ENCODE measurements at places on chromosomes 5 and 9. TPM values are rescaled to one million over a fixed set of nuclear protein-coding genes. Genes with fewer than 3 reads are reported as not detected.

The FBP2 gene
- not detected for total RNA-seq

The PCDHA5 gene
- not detected for total RNA-seq

The MAMDC2 gene
- not detected for total RNA-seq

The HSPA4 gene
- total RNA-seq: 244 TPM

The FRMD3 gene
- 0.68 TPM for total RNA-seq

The FOXD4 gene
- total RNA-seq: 0.22 TPM

The ADRA1B gene
- not detected for total RNA-seq

The DNLZ gene
- total RNA-seq: 40.6 TPM

The PCDHB7 gene
- not detected for total RNA-seq

The SMIM32 gene
- total RNA-seq: not detected

The PWWP2A gene
- total RNA-seq: 26.2 TPM

The PCDHB8 gene
- total RNA-seq: not detected

The IFNB1 gene
- not detected for total RNA-seq

The NEUROG1 gene
- not detected for total RNA-seq

The DNAI1 gene
- total RNA-seq: not detected

The FCN2 gene
- total RNA-seq: not detected

The PCDHB5 gene
- total RNA-seq: not detected

The FOXB2 gene
- not detected for total RNA-seq

The NEURL1B gene
- total RNA-seq: 0.13 TPM

The TSPAN17 gene
- 38.8 TPM for total RNA-seq

The TERT gene
- 2.0 TPM for total RNA-seq

The MYMK gene
- not detected for total RNA-seq

The SCGB3A2 gene
- not detected for total RNA-seq

The TRAF1 gene
- total RNA-seq: 316 TPM

The HEMGN gene
- 0.66 TPM for total RNA-seq

The MGAT4B gene
- 94.0 TPM for total RNA-seq

The PPP3R2 gene
- not detected for total RNA-seq

The SURF2 gene
- total RNA-seq: 35.2 TPM

The CDX1 gene
- not detected for total RNA-seq

The ADAMTS12 gene
- total RNA-seq: not detected
